ENCODE measurements at places on chromosomes 1 and 21.

DNA sequence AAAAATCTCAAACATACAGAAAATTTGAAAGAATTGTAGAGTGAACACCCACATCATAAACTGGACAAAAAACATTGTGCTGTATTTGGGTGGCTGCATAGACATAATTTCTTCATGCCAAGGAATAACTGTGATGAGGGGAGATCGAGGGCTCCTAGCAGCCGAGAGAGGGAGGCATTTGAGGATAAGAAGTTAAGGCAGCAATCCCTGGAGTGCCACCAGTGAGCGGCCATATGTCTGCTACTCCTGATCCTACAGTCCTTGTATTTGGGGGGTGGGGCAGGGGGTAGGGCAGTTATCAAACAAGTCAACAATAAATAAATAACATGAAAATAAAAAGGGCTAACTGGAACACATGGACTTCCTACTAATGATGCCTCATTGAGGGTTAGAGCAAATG lies 54.5 kb downstream of the ATP5PO start:
- no peak for DNase-seq

DNA sequence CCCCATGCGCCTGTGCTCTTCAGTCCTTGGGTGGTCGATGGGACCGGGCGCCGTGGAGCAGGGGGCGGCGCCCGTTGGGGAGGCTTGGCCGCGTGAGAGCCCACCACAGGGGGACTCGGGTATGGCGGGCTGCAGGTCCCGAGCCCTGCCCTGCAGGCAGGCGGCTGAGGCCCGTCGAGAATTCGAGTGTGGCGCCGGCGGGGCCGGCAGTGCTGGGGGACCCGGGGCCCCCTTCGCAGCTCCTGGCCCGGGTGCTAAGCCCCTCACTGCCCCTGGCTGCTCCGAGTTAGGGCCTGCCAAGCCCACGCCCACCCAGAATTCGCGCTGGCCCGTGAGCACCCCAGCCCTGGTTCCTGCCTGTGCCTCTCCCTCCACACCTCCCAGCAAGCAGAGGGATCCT lies 26.1 kb downstream of the TLR5 start:
- no peak for DNase-seq

DNA sequence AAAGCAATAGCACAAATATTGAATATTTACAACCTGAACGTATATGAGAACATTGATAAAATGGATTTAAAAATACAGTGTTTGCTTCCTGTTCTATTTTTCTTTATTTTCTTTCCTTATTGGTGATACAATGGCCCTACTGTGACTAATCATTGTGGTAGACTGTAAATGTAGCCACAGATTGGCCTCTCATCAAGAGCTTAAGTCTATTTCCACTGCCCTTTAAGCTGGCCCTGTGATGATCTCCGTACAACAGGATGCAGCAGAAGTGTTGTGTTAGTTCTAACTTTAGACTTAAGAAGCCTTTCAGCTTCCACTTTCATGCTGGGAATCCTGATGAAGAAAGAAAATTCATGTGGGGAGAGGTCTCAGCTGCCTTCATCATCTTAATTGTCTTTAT lies 285.6 kb upstream of the B3GALT2 start:
- DNase-seq: no peak

DNA sequence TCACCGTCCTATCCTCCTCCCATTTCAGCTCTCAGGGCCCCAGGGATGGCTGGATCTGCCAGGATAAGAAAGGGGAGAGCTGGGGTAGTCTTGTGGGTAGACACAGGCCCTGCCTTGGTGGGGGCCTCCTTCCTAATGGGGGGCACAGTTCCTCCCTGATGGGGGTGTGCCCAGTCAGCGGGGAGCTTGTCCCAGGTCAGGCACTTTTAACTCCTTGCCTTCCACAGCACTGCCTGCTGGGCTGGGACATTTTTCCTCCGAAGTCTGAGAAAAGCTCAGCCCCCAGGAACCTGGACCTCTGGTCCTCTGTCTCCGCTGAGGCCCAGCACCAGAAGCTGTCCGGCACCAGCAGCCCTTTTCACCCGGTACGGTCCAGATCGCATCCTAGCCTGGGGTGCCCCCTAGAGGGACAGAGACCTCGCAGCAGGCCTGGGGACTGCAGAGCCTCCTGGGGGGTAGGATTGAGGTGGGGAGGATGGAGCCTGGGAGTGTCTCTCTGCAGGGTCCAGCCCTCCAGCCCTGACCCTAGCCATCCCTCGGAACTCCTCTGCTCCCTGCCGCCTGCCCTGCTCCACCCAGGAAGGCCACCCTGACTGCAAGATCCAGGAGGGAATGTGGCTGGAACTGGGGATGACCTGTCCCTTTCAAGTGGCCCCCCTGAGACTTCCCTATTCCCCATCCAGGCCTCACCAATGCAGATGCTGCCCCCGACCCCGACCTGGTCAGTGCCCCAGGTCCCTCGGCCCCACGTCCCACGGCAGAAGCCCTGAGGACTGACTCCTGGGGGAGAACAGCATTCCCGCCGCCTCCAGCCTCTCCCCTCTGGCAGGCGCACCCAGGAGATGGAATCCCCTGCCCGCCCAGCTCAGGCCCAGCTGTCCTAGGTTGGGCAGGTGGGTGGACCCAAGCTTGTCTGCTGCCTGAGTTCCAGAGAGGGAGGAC lies 12.0 kb downstream of the MIIP start:
- no peak for DNase-seq

DNA sequence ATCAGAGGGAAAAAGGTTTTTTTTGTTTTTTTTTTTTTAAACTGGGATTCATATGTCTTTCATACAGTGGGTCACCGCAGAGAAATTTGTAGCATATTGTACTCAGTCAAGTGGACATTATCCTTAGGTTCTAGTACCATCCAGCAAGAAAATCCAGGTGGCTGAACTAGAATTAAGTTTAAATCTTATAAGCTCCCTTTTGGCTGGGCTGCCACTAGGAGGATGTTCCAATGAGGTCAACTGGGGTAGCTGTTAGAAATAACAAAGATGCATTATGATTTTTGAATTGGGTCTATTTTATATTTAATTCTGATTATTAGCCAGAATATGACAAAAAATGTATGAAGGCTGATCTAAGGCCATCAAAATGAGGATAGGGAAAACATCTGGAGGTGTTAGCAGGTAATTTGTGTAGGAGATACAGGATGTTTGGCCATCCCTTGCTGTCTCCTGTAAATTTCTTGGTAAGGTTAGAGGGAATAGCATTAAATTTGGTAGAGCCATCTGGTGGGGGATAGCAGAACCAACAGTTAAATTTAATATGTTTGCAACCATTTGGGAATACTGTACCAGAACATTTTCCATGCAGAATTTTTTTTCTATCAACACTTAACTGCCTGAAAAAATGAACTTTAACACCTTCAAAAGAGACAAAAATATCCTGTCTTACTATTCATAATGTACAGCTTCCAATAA lies 568.5 kb upstream of the B3GALT2 start:
- DNase-seq: no peak

DNA sequence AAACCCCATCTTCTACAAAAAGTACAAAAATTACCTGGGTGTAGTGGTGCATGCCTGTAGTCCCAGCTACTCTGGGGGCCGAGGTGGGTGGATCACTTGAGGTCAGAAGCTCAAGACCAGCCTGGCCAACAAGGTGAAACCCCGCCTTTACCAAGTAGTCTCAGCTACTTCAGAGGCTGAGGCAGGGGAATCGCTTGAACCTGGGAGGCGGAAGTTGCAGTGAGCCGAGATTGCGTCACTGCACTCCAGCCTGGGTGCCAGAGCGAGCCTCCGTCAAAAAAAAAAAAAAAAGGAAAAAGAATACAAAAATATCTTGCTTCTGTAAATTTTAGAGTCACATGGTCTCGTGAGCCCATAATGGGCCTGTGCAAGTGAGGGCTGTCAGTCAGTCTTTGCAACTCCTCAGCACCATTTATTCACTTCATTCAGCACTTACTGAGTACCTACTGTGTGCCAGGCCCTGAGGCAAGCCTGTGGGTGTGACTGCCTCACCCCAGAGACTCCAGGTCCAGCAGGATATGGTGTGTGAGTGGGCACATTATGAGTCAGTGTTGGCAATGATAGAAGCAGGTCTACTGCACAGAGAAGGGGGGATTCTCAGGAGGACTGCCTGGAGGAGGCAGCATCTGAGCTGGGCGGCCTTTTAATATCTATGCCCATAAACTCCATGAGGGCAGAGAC lies 46.8 kb upstream of the TARDBP start:
- no peak for DNase-seq

GRCh38 chr1:177170756-177171535 lies at the start of gene BRINP2:
Gene BRINP2 (plus strand): TSS chr1:177170958. CDS start chr1:177229877, 58,919 bp downstream.
- peak; percentile 67 for DNase-seq

DNA sequence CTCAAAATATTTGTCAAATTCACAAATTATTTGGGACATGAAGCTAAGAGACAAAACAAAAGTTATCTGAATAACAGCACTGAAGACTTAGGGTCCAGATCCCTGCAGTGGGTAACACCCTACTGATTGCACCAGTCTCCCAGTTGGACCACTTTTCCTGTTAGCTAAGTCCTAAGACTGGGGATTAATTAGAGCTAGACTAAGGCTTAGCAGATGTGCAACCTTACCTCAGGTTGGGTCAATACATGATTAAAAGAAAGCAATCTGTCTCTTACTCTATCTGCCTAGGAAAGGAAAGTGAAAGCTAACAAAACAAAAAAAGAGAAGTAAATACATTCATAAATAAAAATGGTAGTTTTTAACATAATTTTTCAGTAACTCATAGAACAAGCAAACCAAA lies 737.2 kb upstream of the CHRM3 start:
- no peak for DNase-seq

DNA sequence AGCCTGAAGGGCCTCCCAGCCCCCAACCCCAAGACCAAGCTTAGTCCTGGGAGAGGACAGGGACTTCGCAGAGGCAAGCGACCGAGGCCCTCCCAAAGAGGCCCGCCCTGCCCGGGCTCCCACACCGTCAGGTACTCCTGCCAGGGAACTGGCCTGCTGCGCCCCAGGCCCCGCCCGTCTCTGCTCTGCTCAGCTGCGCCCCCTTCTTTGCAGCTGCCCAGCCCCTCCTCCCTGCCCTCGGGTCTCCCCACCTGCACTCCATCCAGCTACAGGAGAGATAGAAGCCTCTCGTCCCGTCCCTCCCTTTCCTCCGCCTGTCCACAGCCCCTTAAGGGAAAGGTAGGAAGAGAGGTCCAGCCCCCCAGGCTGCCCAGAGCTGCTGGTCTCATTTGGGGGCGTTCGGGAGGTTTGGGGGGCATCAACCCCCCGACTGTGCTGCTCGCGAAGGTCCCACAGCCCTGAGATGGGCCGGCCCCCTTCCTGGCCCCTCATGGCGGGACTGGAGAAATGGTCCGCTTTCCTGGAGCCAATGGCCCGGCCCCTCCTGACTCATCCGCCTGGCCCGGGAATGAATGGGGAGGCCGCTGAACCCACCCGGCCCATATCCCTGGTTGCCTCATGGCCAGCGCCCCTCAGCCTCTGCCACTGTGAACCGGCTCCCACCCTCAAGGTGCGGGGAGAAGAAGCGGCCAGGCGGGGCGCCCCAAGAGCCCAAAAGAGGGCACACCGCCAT lies 21.9 kb upstream of the ARF1 start:
- DNase-seq: no peak

DNA sequence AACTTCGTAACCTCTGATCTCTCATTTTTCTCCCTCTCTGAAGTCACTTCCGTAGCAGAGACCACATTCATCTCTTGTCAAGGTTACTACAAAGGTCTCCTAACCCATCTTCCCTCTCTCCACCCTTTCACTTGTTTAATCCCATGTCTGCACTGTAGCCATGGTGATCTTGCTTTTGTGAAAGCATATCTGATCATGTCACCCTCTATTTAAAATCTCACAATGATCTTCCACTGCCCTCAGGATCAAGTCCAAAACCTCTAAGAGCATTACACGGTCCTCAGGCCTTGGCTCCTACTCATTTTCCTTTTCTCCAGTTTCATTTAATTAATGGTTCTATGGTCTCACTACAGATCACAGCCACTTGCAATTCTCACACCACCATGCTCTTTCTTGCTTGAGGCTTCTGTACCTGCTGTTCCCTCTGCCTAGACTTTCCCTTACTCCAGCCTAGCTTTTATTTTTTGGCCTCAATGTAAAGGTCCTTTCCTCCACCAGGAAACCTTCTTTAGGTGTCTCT lies 12.1 kb downstream of the ARHGEF11 start:
- no peak for DNase-seq

DNA sequence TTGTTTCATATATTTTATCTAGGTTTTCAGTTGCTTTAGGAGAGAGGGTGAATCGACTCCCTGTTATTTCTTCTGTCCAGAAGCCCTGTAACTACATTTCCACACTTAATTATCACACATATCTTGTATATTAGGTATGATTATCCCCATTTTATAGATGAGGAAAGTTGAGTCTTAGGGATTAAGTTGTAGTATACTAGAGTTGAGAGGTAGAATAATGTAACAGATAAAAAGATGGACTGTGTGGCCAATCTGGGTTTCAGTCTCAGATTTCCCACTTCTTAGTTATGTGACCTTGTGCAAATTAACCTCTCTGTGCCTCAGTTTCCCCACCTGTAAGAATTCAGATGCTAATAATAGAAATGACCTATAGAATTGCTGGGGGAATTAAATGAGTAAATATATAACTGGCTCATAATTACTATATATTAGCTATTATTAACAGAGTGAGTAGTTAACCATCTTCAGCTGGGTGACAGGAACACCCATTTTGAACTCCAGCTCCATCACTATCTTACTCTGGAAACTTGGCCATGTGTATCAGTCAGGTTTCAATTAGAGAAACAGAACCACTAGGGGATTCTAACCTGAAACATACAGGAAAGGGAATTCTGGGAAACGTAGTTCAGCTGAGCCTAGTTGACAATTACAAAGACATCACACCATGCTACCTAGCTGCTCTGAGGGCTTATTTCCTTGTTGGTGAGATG lies 20.4 kb upstream of the FOXO6 start:
- no peak for DNase-seq

DNA sequence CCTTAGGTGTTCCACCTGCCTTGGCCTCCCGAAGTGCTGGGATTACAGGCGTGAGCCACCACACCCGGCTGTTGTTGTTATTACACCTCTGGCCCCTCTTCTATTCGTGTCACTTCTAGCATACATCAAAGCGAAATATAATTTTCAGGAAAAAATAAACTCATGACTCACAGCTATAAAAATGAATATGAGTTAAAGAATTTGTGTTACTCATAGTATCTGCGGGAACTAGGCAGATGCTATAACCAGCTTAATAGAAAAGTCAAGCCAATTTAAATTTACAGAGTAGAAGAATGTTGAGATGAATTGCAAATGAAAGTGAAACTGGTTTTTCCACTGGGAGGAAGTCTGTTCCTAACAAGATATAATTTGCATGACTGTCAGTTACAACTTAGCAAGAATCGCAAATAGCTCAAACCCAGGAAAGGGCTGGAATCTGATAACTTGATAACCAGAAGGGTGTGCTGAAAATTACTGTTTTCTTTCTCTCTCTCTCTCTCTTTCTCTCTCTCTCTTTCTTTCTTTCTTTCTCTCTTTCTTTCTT lies 11.2 kb downstream of the OR2W3 start:
- DNase-seq: no peak
